Testis (tissue), 5 donors: ENCODE measurements at places on chromosomes 12 and 14.

DNA sequence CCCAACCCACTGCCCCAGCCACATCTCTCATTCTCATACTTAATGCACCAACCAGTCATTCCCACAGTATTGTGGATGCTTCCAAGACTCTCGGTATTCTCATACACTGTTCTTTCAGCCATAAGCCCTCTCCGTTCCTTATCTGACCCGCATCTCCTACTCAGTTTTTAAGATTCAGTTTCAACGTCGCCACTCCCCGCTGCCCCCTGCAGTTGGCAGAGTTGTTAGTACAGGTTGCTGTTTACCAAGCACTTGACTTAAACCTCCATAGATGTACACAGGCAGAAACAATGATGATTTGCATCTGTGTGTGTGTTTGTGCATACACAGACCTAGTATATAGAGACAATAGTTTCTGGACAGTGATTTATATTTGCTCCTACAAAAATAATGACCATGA lies 40.2 kb downstream of the PAH start:
- DNase-seq, result no peak

DNA sequence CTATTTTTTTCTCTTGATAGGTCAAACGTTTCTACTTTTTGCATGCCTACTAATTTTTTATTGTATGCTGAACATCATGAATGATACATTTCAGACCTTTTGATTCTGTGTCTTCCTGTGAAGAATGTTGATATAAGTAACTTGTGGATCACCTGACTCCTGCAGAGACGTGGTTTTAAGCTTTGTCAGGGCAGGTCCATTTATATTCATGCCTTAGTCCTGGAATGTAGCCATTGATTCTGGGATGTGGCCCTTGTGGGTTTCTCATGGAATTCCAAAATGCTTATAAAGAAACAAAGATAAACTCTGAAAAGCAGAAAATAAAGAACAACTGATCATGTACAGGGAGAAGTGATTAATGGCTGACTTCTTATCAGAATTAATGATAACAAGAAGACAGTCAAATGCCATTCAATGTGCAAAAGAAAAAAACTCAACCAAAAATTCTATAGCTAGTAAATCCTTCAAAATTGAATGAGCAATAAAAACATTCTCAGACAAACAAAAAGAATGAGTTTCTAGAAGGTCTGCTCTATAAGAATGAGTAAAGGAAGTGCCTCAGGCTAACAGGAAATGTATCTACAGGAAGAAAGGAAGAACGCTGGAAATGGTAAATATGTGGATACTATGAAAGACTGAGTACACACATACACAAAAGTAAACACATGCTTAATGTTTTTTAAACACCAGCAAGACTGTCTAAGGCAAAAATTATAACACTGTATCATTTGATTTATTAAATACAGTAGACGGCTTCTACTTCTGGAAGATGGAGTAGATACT lies 284.8 kb upstream of the DIO3 start:
- DNase-seq, result no peak

DNA sequence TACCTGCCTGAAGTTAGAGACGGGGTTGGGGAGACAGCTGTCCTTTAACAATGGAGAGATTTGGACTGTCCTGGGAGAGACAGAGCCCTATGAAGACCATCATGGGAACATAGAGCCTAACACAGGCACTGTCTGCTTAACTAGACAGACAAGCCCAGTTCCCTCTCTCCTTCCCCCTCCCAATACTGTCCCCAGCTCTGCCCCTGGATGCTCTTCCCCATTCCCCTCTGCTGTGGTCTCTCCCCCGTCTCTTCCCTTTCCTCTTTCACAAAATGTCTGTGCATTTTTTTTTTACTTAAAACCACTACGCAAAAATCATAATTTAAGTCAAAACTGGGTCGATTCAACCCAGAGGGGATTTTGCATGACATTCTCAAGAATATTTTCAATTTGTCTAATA lies 232.9 kb downstream of the CHST11 start:
- no peak for DNase-seq

DNA sequence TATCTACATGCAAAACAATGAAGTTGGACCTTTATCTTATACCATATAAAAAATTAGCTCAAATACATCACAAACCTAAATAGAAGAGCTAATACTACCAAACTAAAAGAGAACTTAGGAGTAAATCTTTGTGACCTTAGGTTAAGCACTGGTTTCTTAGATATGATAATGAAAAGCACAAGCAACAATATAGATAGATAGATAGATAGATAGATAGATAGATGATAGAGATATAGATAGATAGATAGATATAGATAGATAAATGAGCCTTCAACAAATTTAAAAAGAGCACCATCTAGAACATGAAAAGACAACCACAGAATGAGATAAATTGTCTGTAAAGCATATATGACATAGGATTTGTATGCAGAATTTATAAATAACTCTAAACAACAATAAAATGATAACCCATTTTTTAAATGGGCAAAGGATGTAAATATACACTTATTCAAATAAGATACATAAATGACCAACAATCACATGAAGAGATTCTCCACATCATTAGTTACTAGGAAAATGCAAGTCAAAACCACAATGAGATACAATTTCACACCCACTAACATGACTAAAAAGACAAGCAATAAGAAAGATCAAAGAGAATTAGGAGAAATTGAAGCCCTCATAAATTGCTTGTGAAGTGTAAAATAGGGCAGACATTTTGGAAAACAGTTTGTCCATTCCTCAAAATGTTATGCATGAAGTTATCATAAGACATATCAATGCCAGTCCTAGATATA lies 293.7 kb downstream of the BTG1 start:
- no peak for DNase-seq

GRCh38 chr12:62738616-62739015 lies 196.3 kb downstream of the PPM1H start:
- DNase-seq, result no peak

DNA sequence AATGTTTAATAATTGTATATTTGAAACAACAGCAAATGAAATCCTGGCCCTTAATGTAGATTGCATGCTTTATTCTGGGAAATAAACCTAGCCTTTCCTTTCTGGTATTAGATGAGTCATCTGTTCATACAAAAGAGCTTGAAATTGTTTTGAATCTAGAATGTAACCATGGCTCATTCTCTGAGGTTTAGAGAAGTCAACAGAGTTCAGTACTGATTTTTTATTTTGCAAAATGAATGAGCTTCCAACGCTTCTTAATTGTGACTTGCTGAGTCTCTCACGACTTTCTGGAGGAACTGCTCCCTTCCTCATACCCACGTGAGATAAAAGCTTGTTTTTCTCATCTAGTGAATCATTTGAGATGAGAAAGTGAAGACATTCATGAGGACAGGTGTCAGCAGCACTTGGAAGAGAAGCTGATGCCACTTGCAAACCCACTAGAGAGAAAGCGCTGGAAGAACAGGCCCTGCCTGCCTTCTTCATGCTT lies 509.6 kb downstream of the VRK1 start:
- no peak for DNase-seq

DNA sequence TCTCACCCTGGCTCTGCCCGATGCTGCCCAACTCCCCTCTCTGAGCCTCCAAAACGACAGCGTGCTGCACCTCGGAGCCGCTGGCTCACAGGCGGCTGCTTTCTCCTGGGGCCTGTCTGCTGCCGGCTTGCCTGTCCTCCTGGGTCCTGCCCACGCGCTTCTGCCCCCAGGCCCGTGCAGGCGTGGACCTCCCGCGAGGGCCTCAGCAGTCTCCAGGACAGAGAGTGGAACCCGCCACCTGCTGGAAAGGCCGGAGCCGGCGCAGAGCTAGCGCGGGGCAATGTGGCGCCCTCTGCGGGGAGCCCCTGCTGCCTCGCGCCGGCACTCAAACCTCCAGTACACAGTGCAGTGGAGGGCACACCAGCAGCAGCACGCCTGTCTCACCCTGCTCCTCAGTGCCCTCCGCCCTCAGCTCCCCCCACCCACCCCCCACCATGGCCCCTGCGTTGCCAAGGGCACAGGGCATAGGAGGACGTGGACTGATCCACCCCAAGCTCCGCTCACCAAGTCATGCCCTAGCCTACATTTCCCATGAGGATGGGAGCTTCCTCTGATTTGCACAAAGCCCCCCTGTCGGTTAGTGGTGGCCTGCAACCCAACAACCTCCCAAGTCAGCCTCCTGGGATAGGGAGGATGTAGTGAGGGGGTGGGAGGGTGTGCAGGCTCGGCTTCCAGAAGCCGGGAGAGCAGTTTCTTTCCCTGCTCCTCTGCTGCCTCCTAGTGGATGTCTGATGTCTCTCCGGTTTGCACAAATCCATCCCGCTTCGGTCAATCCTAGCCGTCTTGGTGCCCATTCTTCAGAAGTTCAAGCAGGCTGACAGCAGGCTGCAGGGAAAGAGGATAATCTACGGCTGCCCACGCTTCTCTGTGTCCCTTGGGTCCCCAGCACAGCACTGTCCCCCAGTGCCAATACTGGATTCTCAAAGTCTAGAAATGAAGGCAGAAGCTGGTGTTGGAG lies 25.2 kb downstream of the KRT8 start:
- peak; percentile 88 for DNase-seq

- DNase-seq, result no peak
These were observed 51.8 kb downstream of the GNG2 start for GRCh38 chr14:51912112-51912786.

DNA sequence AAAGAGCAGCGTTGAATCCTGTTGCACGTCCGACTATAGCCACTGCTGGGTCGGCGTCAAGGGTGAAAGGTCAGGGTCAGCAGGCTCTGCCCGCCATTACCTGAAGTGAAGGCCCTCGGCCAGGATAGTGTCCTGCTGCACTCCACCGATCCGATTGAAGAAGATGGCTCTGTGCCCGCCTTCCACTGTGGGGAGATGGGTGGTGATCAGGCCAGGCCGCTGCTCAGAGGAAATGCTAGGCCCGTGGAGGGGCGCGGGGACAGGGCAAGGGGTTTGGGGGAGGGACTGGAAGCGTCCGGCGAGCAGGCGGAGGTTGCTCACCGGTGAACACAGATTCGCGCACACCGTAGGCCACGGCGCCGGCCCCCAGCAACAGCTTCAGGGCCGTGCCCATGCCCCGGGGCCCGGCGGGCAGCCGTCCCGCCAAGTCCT lies 352 bp downstream of the PHB2 start:
- peak; percentile 38 for DNase-seq

DNA sequence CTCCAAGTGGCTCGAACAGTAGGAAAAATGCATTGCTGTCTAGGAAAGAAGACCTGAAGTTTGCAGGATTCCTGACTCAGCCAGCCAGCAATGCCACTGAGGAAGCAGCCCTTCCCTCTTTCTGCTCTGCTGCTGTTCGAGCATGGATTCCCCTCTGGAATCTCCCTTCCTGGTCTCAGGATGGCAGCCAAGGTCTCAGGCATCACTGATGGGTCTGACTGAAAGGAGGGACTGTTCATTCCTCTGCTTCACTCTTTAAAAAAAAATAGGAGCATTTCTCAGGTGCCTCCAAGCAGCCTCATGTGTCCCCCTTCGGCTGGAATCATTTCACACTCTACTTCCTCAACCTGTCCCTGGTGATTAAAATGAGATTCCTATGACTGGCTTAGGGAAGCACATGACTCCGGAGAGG lies 62.4 kb downstream of the SLC15A4 start:
- no peak for DNase-seq

DNA sequence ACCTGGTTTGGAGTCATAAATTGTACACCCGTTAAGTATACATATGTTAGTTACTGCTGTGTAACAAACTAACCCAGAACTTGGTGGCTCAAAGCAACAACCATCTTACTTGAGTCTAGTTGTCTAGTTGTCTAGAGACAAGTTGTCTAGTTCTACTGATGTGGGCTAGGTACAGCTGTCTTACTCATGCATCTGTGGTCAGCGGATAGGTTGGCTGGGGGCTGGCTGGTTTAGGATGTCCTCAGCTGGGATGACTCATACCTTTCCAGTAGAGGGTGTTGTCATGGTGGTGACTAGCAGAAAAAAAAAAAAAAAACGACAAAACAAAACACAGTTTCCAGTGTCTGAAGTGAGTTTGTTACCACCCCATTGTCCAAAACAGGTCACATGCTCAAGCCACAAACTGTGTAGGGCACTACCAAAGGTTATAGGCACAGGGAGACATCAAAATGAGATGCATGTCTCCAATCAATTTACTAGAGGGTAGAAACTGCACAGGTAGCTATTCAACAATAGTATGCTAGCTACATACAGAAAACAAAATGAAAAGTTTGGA lies 680.3 kb downstream of the MED13L start:
- no peak for DNase-seq

DNA sequence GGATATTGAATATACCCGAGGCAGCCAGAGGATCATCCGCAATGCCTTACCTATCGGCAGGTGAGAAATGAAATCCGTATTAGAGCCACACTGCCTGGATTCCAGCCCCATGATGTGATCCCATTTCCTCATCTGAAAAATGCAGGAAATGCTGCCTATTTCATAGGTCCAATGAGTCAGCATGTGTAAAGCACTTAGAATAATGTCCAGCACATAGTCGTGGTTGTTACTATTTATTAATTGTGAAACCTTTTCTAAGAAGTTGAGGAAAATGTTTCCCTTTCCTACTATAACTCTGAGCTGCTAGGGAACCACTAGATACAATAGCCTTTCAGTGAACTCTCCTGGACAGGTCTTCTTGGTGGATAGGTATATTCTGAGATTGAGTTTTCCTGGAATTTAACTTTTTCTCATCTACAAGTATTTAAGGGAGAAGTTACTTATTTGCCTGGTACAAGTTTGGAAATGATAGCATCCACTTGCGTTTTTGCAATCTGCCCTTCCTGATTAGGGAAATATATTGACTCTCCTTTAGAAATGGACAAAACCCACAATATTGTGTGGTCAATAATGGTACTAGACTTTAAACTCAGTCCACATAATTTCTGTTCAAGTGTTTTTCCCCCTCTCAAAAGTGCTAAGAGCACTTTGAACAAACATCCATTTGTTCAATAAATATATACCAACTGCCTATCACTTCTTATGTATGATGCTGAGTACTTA lies 12.2 kb downstream of the POLR3B start:
- no peak for DNase-seq

- no peak for DNase-seq
These were observed 207.1 kb downstream of the DPF3 start for GRCh38 chr14:72686832-72687231.

GRCh38 chr12:106962286-106962685 lies 6.6 kb downstream of the TMEM263 start:
- DNase-seq, result no peak

DNA sequence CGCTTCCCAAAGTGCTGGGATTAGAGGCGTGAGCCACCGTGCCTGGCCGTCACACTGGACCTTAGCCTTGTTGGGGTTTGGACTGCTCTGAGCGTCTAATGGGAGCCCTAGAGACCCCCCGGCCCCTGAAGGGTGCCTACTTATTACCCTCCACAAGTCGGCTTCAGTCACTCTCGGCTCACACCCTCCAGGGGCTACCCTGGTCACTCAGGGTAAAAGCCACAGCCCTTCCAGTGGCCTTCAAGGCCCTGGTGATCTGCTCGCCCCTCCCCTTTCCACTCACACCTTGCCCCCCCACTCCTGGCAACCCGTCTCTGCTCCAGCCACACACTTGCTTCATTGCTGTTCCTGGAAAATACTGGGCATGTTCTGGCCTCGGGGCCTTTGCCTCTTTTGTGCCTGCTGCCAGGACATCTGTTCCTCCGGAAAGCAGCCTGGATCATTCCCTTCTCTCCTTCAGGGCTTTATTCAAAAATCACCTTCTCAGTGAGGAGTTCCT lies 3.6 kb upstream of the MORN3 start:
- DNase-seq, result peak; percentile 28
